Ovary (tissue), 10 donors: ENCODE measurements at places on chromosomes 6 and 20. TPM values are rescaled to one million over a fixed set of nuclear protein-coding genes. Genes with fewer than 3 reads are reported as not detected.

- no peak for DNase-seq
These were observed 96.0 kb downstream of the MAP3K5 start for GRCh38 chr6:136696238-136696637.

GPX5 gene
- not detected for total RNA-seq

MC3R gene
- total RNA-seq: not detected

GRCh38 chr6:153976921-153977693, 61.9 kb upstream of the OPRM1 start:
- no peak for DNase-seq

MYMX gene
- total RNA-seq: 0.50 TPM

COL9A1 gene
- total RNA-seq: not detected

DNA sequence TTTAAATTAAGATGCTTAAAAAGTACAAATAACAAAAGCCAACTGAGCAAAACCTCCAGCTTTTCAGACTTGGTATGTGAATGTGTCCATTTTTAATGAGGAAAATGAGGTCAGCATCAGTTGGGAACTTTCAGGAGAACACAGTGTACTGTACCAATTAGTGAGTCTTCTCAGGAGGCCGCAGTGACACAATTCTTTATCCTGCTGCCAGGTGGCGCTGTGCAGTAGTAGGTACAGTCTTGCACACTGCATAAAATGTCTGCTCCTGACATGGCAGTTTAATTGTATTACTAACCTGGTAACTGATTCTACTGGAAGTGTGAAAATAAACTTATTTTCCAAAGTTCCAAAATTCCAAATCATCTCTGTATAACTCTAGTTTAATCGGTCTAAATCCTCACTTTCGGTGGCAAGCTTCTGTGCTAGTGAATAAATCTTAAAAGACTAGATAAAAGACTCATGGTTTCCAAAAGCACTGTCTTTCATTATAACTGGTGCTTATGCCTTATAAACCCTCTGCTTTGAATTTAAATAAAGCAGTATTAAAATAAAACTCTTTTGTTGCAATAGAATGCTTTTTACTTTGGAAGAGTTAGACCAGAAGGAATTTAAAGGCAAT, 214.8 kb upstream of the MMS22L start:
- DNase-seq: peak; percentile 24

GRCh38 chr6:44008821-44009370, 118.4 kb downstream of the MRPL14 start:
- DNase-seq: no peak

DNA sequence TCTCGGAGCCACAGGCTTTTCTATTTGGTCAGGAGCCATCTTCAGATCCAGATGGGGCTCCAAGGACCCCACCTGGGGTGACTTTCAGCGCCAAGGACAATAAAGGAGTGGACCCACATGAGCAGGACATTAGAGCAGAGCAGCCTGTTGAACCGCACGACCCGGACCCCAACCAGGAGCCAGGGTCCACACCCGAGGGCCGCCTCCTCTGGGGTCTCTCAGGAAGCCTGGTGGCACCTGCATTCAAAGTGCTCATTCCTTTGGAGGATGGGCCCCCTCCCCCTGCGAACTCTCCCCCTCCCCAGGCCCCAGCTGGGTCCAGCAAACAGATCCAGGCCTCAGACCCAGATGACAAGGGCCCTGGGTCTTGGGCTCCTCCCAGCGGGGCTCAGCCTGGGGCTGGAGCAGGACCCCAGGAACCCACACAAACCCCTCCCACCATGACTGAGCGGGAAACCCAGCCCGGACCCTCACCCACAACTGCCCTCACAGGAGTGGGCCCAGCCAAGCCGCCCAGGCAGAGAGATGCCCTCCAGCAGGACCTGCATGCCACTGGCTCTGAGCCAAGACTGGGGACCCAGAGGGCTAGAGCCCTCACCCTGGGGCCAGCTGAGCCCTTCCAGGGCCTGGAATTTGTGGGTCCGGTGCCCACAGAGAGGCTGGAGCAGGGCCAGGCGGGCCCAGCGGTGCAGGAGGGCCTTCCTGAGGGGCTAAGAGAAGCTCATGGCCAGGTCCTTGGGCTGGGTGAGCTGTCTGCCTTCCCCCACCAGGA, 23.9 kb downstream of the RAB44 start:
- no peak for DNase-seq

TSHZ2 gene
- total RNA-seq: 55.0 TPM

MPIG6B gene
- not detected for total RNA-seq

DNA sequence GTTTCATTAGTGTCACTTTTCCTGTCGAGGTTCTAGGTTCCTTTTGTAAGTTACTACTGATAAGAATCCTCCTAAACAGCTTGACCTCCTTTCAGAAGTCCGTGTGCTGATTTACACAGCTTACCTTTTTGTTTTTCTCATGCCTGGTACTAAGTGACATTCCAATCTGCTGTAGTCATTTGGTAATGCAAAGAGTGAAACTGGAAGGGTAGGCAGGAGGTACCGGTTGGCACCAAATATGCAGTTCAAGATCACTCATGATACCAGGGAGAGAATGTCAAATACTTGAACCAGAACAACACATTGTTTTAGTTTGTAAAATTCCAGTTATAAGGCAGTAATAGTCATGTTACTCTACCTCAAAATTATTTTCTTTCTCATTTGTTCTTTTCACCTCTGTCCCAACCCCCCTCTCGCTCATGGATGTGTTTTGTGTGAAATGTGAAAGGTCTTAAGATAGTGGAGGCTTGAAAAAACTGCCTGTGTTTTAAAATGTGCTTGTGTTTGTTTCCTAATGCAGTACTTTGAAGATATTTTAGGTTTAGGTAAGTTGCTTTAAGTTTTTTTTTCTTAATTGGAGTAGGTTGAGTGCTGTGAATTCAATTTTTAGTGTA, 23.2 kb downstream of the AFDN start:
- no peak for DNase-seq

DNA sequence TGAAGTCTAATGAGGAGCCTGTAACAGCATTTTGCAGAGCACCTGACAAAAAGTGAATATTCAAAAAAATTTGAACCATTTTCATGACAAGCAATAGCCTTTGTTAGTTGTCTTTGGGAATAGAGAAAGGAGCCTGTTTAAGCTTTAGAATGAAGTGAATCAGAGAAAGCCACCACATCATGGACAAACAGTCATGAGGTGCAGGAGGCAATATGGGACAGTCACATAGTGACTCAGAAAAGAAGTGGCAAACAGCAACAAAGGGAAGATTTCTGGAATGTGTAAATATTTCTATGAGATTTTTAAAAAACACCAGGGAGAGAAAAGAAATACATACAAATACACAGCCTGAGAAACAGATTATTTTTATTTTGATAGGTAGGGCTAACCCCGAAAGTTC, 6.6 kb downstream of the KLHL31 start:
- no peak for DNase-seq

- DNase-seq: no peak
These were observed 157.9 kb downstream of the MRPL14 start for GRCh38 chr6:43969158-43969981.

DNA sequence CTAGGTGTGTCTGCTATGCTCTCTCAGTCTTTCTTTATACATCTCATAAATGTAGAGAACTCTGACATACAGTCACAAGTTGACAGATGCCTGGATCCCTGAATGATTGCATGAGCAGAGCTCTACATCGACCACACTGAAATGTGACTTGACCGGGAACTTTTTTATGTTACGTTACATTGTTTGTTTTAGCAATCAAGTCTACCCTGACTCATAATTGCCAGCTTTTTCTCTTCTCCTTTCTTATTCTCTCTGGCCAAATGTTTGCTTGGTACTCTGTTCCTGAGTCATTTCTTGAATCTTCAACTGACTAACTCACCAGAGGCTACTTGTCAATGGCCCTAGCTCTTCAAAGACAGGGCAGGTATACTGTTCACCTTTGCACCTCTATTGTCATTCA, 213.6 kb upstream of the DTNBP1 start:
- no peak for DNase-seq

- no peak for DNase-seq
These were observed 50.4 kb upstream of the MPC1 start for GRCh38 chr6:166433096-166433495.

DNA sequence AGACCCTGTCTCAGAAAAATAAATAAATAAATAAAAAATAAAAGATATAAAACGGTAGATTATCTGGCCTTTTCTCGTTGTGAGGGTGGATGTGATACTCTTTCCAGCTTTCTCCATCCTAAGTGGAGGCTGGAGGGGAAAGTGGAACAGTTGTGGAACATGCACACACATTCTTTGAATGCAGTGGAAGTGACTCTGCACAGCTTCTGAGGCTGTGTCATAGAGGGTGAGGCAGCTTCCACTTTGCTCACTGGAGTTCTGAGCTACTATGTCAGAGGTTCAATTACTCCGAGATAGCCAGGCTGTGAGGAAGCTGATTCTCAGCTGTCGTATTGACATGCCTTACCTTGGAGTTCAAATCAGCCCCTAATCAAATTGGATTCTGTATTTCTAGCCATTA, 82.2 kb downstream of the CHMP4B start:
- DNase-seq: no peak

HLA-DOA gene
- total RNA-seq: 17.3 TPM

- DNase-seq: no peak
These were observed 435 bp downstream of the KIFC1 start for GRCh38 chr6:33391922-33392594.

SLC17A2 gene
- total RNA-seq: not detected

GRCh38 chr6:84074988-84075781, 41.6 kb downstream of the MRAP2 start:
- DNase-seq: no peak

DNA sequence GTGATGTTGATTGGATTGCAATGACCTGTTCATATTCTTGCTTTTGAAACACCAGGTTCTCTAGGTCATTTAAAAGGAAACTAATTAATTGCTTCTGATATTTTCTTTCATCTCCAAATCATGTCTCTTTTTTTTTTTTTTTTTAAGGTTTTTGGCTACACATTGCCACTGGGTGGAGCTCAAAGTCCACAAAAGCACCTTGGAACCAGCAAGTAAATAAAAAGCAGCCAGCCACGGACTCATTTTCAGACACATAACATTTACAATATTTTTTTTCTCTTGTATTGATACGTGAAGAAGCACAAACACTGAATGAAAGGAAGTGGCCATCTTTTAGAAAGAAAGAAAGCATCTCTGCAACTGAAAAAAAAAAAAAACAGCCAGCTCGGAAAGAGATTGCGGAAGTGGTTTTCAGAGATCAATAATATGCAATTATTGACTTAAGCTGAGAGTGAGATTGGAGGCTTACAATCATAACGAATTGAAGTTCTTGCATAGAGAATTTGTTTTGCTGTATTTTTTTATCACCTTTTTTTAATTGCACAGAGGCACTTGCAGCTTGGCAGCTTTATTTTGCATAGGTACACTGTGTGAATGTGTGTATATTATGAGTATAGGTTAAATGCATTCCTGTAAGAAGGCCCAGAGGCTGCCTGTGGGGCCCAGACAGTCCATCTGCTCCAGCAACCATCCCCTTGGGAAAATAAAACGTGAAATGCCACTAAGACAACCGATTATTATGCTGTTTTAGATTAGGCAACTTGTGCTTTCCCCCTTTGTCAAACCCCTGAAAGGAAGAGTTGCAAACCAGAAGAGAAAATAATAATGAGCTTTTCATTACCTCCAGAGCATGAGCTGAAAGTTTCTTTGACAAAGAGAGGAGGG, 28.2 kb downstream of the CGA start:
- peak; percentile 37 for DNase-seq

OPRM1 gene
- total RNA-seq: not detected

DNA sequence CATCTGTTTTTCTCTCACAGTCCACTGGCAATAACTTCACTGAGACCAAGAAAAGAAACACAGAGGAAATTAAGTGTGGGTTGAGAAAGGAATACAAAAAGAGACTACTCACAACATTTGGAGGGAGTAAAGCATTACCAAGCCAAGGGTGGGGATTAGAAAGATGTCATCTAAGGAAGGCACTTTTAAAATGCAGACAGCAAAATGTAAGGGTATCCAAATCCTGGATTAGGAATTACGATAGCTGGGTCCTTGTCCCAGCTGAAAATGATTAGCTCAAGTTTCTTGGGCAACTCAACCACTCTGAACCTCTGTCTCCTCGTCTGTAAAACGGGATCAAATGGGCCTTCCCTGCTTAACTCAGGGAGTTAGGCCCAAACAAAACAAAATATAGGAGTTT, 2.2 kb downstream of the LEMD2 start:
- DNase-seq: no peak

GRCh38 chr6:123598011-123598410, 38.7 kb downstream of the TRDN start:
- DNase-seq: no peak

MED23 gene
- total RNA-seq: 28.1 TPM

GRCh38 chr6:148855744-148856143, 108.9 kb downstream of the UST start:
- DNase-seq: no peak
